ENCODE measurements at places on chromosomes 6 and 20.

DNA sequence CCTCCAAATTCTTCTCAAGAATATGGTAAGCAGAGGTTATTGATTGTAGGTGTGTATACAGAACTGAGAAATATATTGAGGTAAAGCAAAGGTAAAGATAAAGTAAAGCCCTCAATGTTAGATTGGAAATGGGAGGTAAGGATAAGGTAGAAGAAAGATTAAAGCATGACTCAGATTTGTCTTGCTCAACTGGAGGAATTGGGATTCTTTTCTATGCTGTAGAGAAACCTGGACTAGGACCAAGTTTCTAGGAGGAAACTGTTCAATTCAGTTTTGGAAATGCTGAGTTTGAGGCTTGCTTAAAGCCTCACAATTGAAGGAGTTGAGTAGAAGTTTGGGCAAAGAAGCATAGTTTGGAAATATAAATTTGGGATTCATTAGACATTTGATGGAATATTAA lies 634.0 kb upstream of the PTCHD4 start:
- DNase-seq = no peak

- no peak for DNase-seq
Observed at GRCh38 chr6:150323205-150323604, 45.6 kb upstream of the IYD start.

DNA sequence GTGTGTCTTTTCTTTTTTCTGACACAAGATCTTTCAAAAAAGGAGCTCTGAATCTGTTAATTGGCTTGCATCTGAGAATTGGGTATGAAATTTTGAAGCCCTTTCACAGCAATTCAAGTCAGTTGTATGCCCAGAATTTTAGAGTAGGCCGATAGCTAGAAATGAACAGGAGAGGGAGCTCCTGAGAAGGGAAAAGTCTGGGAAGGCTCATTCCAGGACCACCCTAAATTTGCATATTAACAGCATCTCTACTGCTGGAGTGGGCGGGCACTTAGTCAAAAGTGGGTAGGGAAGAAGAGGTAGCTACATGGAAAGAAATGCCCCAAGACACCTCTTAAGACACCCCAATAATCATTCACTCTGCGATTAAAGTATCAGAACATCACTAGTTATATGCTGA lies 928.3 kb downstream of the TBC1D32 start:
- no peak for DNase-seq

- DNase-seq = no peak
Observed at GRCh38 chr6:162343936-162344645, 383.5 kb downstream of the PRKN start.

- no peak for DNase-seq
Observed at GRCh38 chr6:155010940-155011339, 15.8 kb downstream of the TIAM2 start.

DNA sequence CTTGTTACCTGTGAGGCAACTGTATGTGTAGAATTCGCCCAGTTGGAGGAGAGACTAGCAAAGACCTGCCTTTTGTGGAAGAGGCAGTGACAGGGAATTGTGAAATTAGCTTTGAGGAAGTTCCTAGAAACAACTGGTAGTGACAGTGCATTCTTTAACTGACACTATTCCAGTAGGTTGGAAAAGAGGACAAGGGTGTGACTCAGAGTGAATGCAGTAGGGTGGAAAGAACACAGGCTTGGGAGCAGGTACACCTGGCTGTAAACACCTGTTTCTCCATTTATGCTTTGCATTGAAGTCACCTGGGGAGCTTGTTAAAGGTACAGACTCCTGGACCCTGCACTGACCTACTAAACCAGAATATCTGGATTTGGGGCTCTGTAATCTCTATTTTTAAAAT lies 295.7 kb downstream of the PHACTR1 start:
- no peak for DNase-seq

DNA sequence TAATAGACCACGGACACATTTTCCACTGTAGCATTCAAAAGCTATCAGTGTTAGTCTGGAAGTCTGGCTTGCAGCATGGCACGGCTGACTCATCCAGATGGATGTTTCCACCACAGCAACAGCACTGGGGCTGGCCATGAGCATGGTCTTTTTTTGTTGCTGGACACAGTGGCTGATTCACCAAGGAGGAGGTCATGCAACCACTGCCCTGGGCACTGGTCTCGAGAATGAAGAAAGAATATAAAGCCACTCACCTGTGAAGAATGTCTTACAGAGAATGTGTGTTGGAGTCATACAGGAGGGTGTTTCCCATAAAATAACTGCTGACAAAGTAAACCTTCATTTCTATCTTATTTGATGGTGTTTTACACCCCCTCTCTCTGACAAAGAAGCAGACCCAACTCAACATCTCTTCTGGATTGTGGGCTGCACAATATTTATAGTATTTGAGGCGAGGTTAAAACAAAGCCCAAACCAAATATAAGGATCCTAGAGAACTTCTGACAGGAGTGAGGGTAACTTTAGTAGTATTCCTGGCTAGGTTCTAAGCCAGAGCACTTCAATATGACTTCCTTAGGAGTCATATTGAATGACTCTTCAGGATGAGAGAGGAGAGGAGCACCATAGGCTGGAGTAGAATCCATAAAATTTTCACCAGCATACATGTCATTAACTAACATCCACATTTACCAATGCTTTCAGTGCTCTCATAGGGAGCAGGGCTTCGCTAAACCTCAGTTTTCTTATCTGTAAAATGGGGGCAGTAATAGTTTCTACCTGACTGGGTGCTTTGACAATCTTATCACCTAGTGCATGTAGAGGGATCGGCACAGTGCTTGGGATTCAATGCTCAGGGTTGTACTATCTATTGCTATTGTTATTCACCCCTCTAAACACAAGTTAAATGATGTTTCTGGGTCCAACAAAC lies 121.4 kb downstream of the KIF13A start:
- peak; percentile 65 for DNase-seq

- no peak for DNase-seq
Observed at GRCh38 chr20:3677733-3678132, 4.1 kb downstream of the ADAM33 start.

- DNase-seq = no peak
Observed at GRCh38 chr6:119965900-119966299, 616.3 kb upstream of the MAN1A1 start.

DNA sequence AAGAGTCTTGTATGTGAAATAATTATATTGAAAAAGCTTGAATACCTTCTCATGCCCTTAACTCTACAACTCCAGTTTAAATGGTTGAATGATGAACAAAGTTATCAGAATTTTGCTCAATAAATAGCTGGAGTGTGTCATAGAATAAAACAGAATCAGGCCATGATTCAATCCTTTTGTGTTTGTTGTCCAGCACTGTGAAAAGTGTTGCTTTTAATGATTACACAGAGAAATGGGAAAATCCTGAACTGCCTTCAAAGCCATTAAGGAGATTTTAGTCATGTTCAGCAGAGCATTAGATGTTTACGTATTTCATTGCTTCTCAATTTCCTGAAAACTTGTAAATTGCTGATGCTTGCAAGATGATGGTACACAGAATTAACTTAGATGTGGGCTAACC lies 262.9 kb upstream of the BTBD3 start:
- no peak for DNase-seq

DNA sequence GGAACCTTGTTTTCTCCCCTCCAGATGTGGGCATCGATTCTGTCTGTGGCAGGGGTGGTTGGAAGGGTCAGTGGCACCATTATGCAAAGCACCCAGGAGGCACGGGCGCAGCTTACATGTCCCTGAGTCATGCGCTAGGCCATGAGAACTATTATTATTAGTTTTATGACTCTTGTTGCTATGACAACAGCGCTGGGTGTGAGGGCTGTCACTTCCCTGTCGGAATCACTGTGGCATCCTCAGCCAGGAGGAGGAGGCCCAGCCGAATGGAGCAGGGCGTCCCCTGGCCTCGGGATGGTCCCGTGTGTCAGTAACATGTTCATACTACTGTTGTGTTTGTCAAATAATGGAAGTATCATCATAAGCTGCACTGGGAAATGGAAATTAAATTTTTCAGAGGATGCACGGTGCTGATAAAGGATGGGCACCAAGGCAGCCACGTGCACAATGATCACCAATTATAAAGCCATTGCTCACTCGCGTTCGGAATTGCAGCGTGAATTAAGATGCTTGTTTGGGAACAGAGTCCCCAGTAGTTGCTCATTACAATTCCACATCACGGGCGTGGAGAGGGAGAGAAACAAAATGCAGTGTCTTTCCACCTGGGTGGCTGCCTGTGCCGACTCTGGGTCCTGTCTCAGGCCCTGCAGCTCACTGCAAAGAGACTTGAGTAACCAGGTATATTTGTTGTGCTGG lies 247.9 kb downstream of the CDH4 start:
- DNase-seq = no peak

- no peak for DNase-seq
Observed at GRCh38 chr6:126233192-126233591, 106.7 kb upstream of the CENPW start.

DNA sequence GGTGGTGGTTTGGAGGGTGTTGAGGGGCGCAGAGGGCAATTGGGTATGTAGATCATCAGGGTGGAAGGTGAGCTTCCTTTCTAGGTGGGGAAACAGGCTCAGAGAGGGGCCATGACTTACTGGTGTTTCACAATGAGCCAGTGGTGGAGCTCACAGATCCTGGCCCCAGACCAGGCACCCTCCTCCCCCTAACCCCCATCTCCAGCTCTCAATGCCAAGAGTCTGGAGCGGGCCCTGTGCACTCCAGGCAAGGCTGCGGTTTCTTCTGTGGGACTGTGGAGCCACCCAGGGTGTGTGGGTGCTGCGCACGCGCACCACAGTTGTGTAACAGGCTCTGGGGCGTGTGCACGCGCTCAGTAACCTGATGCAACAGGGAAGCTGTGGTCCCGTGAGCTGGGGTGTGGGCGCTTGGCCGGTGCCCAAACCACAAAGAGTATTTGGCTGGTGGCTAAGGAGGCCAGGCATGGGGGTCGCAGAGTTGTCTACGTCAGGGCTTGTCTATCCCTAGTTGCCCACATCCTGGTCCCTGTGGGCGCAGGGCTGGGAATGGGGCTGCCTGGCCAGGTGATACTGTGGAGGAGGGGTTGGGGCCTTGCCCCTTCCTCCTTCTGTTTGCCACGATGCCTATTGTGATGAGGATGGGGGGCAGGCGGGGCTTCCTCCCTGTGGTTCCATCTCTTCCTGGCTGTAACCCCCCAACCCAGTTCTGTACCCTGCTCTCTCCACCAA lies 37.5 kb upstream of the MRPS18A start:
- peak; percentile 92 for DNase-seq

GRCh38 chr6:137657351-137657911 lies 163.2 kb upstream of the OLIG3 start:
- no peak for DNase-seq

DNA sequence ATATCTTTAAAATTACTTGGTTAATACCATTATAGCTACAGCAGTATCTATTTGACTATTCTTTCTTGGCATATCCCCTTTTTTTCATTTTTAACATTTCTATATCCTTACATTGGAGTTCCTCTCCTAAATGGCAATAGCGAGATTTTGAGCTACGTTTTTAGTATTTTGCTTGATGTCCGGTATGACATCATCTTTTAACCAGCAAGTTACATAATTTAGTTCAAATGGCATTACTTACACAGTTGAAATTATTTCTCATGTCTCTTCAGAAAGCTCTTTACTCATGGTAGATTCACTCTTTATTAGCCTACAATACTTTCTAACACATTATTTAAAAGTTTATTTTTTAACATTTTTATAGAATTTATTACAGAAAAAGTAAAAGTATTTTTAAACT lies 701.7 kb upstream of the EPHA7 start:
- DNase-seq = no peak

DNA sequence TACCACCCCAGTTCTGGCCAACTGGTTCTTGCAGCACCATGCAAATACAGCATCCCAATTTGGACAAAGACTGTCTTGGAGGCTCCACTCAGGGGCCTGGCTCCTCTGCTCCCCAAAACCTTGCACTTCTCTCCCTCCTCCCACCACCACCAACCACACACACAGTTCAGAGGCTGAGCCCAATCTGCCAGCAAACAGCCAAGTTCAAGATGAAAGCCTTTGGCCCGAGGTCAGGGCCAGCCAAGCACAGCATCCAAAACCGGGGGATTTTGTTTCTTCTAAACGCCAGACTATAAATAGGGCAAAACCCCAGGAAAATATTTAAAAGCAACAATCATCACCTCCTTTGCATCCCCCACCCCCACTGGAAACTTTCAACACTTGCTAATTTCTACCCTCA lies 5.7 kb downstream of the KCNK5 start:
- no peak for DNase-seq

- DNase-seq = no peak
Observed at GRCh38 chr6:105567140-105567539, 164.3 kb upstream of the PREP start.

DNA sequence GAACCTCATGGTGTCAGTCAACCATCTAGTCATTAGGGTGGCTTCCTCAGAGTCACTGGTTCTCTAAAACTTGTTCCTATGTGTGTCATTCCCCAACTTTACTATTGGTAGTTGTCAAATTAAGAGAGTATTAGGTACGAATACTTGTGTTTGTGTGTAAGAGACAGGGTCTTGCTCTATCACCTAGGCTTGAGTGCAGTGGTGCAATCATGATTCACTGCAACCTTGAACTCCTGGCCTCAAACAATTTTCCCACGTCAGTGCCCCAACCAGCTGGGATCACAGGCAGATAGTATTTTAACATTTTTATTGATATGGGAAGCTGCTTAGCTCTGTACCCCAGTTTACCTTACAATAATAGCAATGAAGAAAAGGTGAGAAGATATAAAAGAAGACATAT lies 50.6 kb downstream of the BMP6 start:
- no peak for DNase-seq

DNA sequence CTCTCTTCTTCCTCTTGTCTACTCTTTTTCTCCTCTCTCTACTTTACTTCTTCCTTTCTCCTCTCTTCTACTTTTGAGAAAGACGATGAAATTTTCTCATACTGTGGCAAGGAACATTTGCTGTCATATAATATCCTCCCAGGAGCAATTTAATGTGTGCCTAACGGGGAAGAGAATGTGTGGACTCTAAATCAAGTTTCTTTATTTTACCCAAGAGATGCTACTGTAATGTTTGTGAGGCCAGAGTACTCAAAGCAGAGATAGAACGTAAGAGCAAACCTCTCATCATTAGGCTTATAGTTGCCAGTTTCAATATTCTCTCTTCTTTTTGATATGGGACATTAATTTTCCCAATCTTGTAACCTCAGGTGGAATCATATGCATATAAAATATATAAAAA lies 801.4 kb downstream of the BCKDHB start:
- DNase-seq = no peak

DNA sequence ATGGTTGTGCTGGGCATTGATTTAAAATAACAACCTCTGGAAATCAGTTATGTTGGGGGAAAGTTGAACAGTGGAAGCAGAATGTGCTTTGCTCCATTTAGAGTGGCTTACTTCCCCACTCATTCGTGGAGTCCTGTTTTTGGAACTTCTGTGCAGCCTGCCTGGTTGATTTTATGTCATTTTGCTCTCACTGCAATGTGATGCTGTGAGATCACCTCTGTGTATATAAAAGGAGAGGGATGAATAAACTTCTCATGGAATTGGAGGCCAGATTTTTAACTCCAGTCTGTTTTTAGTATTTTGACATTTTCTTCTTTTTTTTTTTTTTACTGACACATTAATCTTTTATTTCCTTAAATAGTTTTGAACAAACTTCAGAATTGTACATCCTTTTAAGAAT lies 139.0 kb downstream of the FNDC1 start:
- no peak for DNase-seq

- DNase-seq = no peak
Observed at GRCh38 chr6:80460257-80460865, 353.9 kb downstream of the BCKDHB start.

GRCh38 chr20:58479726-58480440 lies 35.3 kb downstream of the APCDD1L start:
- no peak for DNase-seq
